ENCODE measurements at places on chromosomes 13 and 19.

DNA sequence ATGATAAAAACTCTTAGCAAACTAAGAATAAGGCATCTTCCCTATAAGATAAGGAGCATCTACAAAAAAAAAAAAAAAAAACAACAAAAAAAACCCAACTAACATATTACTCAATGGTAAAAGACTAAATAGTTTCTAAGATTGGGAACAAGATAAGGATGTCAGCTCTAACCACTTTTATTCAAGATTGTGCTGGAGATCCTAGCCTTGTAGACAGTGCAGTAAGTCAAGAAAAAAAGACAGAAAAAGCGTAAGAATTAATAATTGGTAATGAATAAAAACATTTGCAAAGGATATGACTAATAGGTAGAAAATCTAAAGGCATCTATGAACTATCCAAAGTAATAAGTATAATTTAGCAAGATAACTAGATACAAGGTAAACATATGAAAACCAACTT lies 33.0 kb downstream of the ZIC2 start:
- DNase-seq, result no peak

GRCh38 chr19:57803594-57804325 lies 11.0 kb downstream of the ZNF552 start:
- DNase-seq, result no peak

DNA sequence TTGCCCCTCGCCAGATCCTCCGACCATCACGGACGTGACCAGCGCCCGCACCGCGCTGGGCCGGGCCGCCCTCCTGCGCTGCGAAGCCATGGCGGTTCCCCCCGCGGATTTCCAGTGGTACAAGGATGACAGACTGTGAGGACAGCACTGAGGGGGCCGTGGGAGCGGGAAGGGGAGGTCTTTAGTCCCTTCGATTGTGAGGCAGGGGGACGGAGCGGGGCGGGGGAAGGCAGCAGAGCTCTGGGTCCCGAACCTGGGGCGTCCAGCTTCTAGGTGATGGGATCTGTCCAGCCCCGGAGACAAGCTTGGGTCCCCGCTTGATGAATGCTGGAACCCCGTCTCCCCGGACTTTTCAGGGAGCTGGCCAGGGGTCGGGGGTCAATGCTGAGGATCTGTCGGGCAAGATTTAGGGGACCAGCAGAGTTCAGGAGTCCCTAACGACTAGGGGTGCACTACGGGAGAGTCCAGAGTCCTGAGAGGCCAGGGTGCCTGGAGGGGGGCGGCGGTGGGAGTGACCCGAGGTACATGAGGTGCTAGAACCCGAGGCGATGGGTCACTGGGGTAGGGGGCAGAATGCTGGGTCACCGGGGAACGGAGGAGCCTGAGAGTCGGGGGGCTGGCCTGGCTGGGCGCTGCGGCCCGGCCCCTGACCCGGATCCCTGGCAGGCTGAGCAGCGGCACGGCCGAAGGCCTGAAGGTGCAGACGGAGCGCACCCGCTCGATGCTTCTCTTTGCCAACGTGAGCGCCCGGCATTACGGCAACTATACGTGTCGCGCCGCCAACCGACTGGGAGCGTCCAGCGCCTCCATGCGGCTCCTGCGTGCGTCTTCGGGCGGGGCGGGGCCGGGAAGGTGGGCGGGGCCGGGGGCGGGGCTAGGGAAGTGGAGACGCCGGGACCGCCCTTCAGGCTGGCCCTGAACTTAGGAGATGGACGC lies 14.6 kb downstream of the VSIG10L start:
- no peak for DNase-seq

DNA sequence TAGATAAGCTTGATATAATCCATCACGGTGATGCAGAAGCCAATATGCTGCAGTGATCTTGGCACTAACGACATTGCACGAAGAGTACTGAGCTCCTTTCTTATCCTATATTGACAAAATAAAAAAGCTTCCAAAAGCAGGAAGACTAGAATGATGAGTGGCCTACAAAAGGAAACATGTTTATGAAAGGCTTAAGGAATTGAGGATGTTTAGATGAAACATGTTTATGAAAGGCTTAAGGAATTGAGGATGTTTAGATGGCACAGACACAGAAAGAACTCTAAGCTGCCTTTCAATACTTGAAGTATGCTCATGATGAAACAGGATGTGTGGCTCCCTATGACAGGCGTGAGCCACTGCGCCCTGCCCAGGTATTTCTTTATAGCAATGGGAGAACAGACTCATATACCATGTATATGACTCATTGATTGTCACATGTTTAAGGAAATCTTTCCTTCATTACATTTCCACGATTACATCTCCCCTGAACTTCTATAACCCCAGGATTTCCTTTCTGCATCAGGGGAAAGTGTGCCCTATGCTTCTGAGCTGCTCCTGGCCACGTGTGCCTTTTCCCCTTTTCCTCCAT lies 690.8 kb upstream of the ARGLU1 start:
- no peak for DNase-seq
